ENCODE measurements at places on chromosomes 5 and 9. TPM values are rescaled to one million over a fixed set of nuclear protein-coding genes. Genes with fewer than 3 reads are reported as not detected.

Gene CAST
- 105 TPM for total RNA-seq

DNA sequence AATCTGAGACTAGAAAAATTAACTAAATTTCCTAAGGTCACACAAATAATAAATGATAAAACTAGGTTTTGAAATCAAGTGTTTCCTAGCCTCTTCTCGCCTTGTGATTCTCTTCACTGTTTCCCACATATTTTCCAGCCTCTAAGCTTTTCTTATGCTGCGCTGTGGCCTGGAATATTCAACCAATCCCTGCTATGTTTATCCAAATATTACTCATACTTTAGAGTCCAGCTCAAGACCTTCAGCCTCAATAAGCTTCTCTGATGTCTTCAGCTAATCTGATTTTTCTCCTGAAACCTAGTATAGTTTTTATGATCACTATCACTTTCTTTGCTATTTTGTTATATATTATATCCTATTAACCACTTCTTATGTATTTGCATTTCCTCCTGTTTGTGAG lies 303.1 kb upstream of the CDH6 start:
- DNase-seq, result no peak
- no peak overlapping the region for H3K27ac ChIP-seq
- no peaks in the 10 kb centered on the region for H3K27me3 ChIP-seq
- H3K4me3 ChIP-seq, result no peak overlapping the region

- H3K27ac ChIP-seq, result no peak overlapping the region
- no peak overlapping the region for H3K4me3 ChIP-seq
- H3K36me3 ChIP-seq, result no peaks in the 10 kb centered on the region
- H3K27me3 ChIP-seq, result no peaks in the 10 kb centered on the region
These were observed 435.9 kb upstream of the TLE4 start for GRCh38 chr9:79135681-79136415.

DNA sequence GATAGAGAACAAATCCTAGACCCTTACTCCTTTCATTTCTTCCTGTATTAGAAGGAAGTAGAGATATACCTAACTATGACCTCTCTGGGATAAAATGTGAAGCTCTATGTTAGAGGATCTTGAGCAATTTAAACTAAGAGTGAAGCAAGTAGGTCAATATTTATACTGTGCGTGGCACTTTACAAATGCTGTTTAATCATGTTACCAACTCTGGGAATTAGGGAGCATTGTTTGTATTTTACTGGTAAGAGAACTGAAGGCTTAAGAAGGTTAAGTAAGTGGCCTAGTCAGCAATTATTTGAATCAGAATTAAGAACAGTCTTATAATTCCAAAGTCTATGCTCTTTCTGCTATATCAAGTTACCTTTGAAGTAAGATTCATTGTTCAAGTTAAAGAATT lies 12.0 kb downstream of the TNC start:
- no peak for DNase-seq
- H3K27ac ChIP-seq, result no peak overlapping the region
- no peaks in the 10 kb centered on the region for H3K36me3 ChIP-seq
- no peak overlapping the region for H3K4me3 ChIP-seq

- no peak overlapping the region for H3K4me3 ChIP-seq
- no peak overlapping the region for H3K27ac ChIP-seq
- H3K36me3 ChIP-seq, result no peaks in the 10 kb centered on the region
These were observed 25.2 kb downstream of the RALGPS1 start for GRCh38 chr9:126939821-126940221.

Gene RBM22
- 54.5 TPM for total RNA-seq

Gene DIPK1B
- 293 TPM for total RNA-seq

GRCh38 chr5:150789943-150790611 lies 11.5 kb downstream of the SMIM3 start:
- H3K4me3 ChIP-seq, result no peak overlapping the region
- H3K27me3 ChIP-seq, result no peaks in the 10 kb centered on the region
- DNase-seq, result no peak
- H3K4me1 ChIP-seq, result peaks cover 10% of the 10 kb centered on the region
- H3K36me3 ChIP-seq, result no peaks in the 10 kb centered on the region
- no peak overlapping the region for H3K27ac ChIP-seq

DNA sequence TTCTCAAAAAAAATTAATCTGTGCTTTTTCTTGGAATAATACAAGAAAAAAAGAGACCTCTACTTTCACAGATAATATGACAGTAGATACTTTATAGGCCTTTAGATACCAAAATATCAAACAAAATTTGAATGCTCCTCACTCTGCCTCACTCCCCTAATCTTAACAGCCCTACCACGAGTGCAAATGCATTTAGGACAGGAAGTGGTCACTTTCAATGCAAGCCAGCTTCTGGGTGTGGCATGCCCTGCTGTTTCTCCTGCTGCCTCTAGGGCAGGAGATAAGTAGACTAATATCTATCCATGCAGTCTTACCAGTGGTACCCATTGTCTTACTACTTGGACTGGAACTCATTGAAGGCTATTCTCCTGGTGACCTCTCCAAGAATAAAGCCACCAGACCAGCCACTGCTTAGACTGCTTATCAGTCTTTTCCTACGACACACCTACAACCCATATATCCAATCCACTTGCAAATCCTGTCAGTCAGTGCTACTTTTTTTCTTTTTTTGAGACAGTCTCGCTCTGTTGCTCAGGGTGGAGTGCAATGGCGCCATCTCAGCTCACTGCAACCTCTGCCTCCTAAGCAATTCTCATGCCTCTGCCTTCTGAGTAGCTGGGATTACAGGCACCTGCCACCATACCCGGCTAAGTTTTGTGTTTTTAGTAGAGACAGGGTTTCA lies 23.0 kb downstream of the FRRS1L start:
- no peak for DNase-seq
- no peaks in the 10 kb centered on the region for H3K27me3 ChIP-seq
- no peaks in the 10 kb centered on the region for H3K36me3 ChIP-seq
- no peak overlapping the region for H3K27ac ChIP-seq
- no peak overlapping the region for H3K4me3 ChIP-seq

Gene SPINK4
- not detected for total RNA-seq

DNA sequence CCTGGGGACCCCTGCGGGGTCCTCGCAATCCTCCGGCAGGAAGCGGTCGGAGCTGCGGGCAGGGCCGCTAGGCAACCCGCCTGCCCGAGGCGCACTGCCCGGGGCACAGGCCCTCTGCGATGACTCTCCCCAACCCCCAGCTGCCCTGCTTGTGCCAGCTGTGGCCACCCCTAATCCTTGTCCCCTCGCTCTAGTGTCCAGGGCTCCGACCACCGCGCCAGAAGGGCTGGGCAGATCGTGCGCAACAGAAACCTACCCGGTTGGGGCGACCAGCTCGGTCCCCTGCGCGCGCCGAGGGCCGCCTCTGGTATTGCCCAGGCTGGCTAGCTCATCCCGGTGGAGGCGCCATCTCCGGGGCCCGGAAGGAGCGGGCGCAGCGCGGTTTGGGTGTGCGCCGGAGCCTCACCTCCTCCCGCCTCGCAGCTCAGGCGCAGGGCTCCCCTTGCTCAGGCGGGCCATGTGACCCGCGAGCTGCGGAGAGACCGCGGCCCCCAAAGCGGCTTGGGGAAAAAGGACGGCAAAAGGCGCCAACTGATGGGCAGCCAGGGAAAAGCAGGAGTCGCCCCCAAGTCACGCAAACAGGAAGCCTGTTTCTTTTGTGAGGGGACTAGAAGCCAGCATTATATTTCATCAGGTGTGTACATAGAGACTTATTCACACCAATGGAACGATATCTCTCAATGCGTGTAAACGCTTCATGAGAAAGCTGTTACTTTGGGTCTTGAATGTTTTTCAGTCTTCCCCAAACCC lies 46.8 kb upstream of the RNF20 start:
- peak overlapping the region; percentile 92 for H3K4me3 ChIP-seq
- peaks cover 7% of the 10 kb centered on the region for H3K27me3 ChIP-seq
- peak; percentile 61 for DNase-seq
- peaks cover 4% of the 10 kb centered on the region for H3K36me3 ChIP-seq
- peak overlapping the region; percentile 78 for H3K27ac ChIP-seq
- H3K4me1 ChIP-seq, result peaks cover 25% of the 10 kb centered on the region

- no peak overlapping the region for H3K27ac ChIP-seq
- H3K27me3 ChIP-seq, result no peaks in the 10 kb centered on the region
- DNase-seq, result no peak
These were observed 100.9 kb downstream of the PRKACG start for GRCh38 chr9:68913054-68913453.
